ENCODE measurements at places on chromosomes 3 and 15.

GRCh38 chr3:197456261-197457091 is 99.3 kb downstream of the BDH1 start:
- peak; percentile 94 for DNase-seq

DNA sequence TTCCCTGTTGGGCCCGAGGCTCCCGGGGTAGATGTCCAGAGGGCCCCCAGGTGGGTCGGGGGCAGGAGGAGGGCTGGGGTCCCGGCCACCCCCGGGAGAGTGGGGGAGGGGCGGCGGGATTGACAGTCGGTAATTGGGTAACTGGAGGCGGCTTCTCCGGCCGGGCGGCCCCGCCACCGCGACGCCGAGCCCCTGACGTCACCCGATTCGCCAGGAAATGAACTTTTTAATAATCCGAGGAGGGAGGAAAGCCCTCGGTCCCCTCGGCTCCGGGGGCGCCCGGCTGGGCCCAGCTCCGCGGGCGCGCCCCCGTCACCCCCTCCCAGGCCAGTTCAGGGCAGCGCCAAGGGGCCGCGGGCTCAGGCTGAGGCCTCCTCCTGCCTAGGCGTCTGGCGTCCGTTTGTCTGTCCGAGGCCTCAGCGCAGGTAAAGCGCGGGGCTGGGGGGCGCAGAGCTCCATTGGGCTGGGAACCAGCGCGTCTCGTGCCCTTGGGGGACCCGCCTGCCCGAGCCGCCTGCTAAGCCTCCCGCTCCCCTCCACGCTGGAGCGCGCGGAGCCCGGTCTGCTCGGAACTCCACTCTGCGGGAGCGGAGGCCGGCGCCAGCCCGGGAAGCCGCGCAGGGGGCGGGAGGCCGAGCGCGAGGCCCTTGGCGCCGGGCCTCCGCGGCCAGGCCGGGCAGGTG is 3.9 kb downstream of the GATA2 start:
- peak; percentile 50 for DNase-seq

DNA sequence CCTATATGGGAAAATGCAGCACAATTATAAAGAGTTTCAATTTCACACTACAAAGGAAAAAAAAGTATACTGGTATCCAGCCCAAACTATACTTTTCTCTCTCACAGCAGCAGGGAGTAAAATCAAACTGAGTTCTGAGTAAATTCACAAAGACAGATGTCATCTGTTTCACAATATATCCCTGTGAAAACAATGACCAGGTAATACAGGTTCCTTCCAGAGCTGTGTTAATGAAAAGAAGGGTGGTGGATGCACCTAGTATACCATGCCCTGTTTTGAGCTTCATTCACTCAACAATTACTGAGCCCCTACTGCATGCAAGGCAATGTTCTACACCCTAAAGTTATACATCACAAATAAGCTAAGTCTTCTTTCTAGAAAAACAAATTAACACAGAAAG is 108.5 kb downstream of the TJP1 start:
- DNase-seq, result no peak

DNA sequence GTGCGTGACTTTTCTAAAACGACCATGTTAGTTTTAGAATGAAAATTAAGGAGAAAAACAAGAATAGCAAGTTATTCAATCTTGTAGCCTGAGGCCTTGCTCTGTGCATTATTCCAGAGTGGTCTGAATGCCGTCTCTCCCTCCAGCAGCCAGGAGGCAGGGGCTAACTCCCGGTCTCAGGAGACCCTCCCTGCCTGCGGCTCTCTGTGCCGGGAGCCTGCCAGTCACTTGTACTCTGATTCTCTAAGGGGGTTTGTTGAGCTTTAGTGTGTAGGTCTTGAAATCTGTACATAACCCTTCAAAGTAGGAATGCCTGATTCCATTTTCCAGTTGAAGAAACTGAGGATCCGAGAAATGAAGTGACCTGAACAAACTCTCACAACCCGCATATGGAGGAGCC is 97.3 kb downstream of the ARNT2 start:
- no peak for DNase-seq
